RKO (cell line): ENCODE measurements at places on chromosomes 16 and 17.

DNA sequence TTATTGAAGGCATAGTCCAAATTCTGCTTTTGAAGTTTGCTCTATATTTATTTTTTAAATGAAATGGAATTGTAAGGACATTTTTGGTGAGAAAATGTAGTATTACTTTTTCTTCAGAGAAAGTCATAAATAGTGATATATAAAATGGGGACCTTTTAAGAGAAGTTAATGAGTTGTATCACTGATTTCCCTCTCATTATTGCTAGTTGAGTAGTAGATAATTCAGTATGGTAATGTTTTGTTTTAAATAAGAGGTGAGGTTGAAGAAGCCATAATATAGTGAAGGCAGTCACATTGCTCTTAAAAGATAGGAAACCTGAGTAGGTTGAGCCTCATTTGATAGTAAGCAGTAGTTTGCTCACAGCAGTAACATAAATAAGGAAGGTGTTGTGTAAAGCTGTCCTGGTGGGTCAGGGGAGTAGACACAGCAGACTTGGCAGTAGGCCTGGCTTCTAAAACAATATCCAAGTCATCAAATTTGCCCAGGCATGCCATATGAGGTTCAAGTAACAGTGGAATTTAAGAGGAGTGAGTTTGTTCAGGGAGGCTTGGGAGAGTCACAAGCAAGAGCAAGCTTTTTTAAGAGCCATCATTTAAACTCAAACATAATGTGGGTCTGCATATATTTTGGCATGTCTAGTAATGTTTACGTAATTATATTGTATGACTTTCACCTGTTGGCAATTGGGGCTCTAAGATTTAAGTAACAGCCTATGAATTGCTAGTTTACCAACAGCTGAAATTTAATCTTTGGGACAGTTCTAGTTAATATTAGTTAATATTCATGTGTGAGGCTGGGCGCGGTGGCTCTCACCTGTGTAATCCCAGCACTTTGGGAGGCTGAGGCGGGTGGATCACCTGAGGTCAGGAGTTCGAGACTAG lies 6.5 kb downstream of the NFATC3 start:
- DNase-seq = no peak

- DNase-seq = peak; percentile 71
These were observed 25.9 kb upstream of the APOH start for GRCh38 chr17:66255112-66255511.

DNA sequence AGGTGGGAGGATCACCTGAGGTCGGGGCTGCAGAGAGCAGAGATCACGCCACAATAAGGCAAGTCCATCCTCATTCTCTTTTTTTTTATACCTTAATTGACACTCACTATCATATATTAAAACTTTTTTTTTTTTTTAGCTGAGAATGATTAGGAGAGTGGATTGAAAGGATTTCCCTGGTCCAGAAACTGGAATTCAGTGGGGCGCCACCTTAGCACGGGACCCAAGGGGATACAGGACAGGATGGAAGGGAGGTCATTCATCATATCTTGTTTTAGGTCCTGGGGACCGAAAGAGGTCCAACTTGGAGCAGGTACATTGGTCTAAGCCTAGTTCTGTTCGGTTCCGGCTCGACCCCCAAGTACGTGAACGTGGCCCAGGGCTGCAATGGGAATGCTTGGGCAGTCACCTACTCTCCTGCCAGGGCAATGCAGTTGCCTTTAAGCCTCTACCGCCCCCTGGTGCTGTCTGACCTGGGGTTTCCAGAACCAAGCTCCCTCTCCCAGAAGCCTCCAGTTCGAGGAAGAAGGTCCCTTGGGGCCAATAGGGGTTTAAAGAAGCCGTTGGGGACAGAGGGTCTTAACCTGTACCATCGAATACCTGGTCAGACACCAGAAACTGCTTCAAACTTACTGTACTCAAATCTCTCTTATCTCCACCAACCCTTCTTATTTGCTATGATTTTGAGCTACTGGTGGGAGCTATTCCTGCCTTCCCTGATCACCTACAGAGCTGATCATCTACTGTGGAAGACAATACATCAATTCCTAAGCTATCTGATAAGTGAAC lies 19.9 kb upstream of the GPATCH8 start:
- peak; percentile 38 for DNase-seq

DNA sequence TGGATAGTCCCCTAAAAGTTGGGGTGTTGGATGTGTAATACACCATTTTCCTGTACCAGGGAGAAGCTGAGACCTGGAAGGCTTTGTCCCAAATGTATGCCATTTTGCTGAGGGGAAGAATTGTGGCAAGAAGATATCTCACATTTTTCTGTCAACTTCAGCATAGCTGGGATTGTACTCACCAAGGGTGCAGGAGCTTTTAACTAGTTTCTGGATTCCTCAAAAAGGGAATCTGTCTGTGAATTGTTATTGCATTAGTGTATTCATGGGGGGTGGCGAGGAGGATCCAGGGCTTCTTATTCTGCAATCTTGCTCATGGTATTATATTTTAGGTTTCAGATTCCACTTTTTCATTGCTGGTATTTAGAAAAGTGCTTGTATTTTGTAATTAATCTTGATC lies 208.2 kb upstream of the MYOCD start:
- no peak for DNase-seq

- no peak for DNase-seq
These were observed 12.0 kb upstream of the CRK start for GRCh38 chr17:1467898-1468492.
